ENCODE measurements at places on chromosomes 13 and 19.
A peak's percentile ranks its signal among the peaks of the same experiment; 100 is the strongest.

- no peak for DNase-seq
Measured at GRCh38 chr13:40064154-40065097, 409.0 kb downstream of the COG6 start.

- DNase-seq: no peak
Measured at GRCh38 chr19:4225885-4226284, 3.4 kb upstream of the EBI3 start.

DNA sequence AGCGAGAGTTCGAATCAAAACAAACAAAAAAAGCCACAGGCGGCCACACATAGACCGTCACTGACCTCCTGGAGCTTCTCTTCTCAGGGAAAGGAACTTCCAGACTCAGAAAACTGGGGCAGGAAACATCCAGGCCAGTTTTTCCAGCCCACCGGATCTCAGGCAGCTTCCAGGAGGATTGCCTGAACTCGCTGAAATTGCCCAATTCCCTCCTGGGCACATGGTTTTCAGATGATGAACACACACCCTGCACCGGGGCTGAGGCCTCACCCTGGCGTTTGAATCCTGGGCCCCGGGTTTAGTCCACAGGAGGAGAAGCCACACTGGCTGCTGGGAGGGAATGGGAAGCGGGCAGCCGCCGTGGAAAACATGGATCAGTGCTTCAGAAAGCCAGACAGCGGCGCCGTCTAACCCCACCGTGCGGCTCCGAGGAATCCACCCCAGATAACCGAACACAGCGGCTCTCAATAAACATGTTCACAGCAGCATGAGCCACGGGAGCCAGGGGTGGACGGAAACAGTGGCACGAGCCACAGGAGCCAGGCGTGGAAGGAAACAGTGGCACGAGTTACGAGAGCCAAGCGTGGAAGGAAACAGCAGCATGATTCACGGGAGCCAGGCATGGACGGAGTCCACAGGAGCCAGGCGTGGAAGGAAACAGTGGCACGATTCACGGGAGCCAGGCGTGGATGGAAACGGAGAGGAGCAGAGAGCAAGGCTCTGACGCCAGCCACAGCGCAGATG, 18.2 kb upstream of the PTBP1 start:
- no peak for DNase-seq

DNA sequence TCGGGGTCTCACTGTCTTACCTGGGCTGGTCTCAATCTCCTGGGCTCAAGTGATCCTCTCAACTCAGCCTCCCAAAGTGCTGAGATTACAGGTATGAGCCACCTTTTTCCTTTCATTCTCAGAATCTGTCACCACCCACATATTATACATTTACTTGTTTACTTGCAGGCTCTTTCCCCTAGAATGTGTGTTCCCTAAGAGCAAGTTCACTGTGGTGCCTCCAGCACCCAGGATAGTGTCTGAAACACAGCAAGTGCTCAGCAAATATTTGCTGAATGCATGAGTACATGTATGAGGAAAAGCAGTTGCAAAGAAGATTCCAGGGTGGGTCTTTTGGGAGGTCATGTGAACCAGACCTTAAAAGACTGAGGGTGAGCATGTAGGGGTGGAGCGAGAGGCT, 96.8 kb downstream of the RGCC start:
- DNase-seq: no peak

DNA sequence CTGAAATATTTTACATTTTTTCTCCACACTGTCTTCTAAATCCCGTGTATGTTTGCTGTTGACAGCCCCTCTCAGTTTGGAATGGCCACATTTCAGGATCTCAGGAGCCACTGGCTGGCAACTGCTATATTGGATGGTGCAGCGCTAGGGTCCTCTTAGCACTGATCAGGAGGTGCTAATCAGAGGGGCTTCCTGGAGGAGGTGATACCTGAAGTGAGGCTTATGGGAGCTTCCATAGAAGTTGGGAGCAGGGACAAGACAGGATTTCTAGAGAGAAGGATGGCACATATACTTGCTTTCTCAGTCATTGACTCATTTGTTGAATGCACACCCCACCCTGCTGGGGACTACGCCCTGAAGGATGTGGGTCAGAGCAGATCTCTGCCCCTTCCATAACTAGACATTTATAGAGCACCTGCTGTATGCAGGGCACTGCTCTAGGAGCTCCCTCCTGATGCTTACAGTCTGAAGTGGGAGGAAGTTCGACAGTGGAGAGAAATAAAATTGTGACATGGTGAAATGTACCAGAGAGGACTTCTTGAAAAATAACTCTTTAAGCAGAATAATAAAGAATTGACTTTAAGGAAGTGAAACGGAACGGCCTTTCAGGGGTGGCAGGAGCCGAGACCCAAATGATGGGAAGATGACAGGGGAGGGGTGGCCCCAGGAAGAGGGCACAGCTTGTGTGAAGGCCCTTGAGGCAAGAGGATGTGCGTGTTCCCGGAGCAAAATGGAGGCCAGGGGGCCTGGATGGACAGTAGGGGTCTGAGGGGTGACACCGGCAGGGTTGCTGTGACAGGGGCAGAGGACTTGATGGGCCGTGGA, 13.1 kb downstream of the AP2A1 start:
- no peak for DNase-seq

- DNase-seq: no peak
Measured at GRCh38 chr19:5697890-5698634, 8.0 kb downstream of the RPL36 start.

DNA sequence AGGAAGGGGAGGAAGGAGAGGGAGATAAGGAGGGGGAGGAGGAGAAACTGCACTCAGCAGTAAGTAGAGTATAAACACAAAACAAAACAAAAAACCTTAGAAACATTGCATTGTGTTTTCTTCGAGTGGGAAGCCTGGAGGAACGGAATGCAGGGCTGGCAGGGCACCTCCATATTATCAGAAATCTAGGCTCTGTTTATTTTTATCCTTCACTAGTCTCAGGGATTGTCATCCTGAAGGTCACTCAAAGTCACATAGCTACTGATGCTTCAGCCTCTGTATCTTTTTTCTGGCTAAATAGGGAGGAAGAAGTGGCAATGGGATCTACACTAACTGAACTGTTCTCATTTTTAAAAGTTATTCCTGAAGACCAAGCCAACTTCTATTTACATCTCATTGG, 467.8 kb downstream of the KCTD12 start:
- DNase-seq: no peak

DNA sequence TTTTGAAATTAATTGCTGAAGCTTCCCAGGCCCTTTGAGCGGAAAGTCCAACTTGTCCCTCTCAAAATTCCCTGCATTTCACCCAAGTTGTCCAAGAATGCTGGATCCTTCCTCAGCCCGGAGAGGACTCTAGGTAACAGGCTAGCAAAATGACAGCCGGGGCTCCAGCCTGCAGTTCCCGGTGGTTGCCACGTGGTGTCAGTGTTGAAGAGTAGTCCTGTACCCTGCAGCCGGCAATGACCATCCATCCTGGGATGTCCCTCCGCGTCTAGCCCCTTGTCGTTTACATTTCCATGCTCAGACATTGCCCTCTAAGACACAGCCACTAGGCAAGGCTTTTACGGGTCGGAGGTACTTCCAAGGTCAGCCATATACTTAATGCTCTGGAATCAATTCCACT, 31.4 kb upstream of the MTIF3 start:
- DNase-seq: no peak

DNA sequence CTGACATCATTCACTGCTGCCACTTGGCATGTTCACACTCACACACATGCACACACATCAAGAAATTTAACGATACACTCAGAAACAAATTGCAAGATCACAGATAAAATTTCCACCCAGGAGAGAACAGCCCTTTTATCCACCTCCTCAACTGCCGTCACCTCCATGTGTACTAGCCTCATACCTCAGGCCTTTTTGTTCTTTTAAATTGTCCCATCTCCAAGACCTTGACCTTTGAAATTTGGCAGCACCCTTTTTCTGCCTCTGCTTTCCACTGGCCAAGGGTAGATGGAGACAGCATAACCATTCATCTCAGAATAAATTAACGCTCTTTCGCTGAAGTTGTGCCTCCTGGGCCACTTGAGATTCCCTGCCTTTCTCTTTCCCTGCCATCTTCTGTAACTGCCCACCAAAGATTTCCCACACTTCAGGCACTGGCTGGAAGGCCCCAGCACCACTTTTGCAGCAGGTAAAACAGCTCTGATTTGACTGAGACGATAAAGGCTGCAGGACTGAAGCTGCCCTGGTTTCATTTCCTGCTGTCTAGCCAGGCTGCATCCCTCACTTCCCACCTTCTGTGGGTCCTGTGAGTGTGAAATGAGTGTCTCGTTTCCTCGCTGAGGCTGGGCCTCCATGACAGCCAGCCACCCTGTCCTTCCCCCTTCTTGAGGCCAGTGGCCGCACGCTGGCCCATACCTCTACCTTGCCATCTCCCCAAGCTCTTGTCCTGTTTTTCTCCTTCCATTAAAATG, 39.3 kb downstream of the MBNL2 start:
- no peak for DNase-seq

GRCh38 chr13:79810669-79811068, 329.7 kb downstream of the NDFIP2 start:
- DNase-seq: no peak

GRCh38 chr19:35592226-35592625, 6.3 kb downstream of the PMIS2 start:
- DNase-seq: no peak

GRCh38 chr19:11657307-11657706, 60.0 kb downstream of the ZNF627 start:
- no peak for DNase-seq

DNA sequence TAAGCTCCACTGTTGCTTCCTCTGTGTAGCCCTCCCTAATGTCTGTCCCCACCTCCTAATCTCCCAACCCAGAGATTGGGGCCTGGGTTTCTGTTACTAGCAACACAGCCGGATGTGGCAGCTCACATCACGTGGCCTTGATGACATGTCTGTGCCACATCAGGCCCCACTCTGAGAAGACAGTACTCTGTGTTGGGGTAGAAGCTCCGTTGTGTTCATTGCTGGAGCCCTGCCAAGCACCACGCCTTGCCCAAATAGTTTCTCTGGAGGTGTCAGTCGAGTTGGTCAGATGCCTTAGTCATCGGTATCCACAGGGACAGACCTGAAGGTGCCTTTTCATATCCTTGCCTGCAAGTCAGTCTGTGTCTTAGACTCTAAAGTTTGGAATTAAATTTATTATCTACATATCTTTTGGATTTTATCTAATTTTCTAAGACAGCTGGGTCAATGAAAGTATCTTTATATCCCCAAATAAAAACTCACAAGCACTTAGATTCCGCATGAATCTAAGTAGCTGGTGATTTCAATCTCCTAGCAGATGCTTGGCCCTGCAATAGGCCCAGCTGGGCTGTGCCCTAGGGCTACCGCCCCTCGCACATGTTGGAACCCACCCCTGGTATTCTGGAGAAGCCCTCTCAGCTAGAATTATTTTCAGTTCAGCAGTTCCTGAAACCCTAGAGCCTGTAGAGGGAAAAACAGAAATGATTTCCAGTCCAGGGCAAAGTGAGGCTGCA, 204.0 kb upstream of the TSHZ3 start:
- no peak for DNase-seq

GRCh38 chr13:86020351-86021002, 221.3 kb upstream of the SLITRK6 start:
- no peak for DNase-seq

GRCh38 chr19:36378625-36379509, at the start of gene ZFP14:
Gene ZFP14, minus strand, starts transcription at chr19:36379201. Its CDS starts 11,309 bp downstream, at chr19:36367892.
- peak; percentile 94 for DNase-seq

GRCh38 chr13:56909896-56910600, 230.7 kb upstream of the PRR20A start:
- no peak for DNase-seq

DNA sequence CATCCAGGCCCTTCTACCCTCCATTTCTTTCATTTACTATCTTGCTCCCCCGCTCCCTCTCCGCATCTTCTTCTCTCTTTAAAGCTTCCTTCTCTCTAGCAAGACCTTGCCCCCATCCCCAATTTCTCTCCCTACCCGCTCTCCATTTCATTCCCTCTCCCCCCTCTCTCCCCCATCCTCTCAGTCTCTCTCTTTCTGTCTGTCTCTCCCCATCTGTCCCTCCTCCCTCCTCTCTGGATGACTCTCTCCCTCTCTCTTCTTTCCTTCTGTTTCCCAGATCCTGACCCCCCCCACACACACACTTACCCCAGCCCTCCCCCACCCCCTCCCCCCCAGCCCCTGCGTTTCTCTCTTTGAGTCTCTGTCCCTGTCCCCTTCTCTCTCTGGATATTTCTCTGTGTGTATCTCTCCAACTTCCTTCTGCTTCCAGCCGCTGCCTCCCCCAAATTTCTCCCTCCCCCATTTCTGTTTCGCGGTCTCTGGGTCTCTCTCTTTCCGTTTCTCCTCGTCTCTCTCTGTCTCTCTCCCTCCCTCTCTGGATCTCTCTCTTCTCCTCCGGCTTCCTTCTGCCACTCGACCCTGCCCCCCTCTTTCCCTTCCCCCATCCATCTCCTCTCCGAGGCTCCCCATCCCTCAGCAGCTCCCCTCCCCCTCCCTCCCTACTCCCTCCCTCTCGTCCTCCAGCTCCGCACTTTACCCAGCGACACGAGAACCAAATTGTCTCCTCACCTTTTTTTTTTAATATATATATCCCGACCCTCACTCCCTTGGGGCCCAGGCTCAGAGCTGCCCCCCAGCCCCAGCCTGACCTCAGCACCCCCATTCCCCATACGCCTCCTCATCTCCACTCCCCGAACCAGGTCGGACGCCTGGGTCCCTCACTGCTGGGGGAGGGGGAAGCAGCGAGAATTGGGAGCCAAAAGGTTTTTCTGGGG, 3.6 kb upstream of the CACNG8 start:
- DNase-seq: no peak

DNA sequence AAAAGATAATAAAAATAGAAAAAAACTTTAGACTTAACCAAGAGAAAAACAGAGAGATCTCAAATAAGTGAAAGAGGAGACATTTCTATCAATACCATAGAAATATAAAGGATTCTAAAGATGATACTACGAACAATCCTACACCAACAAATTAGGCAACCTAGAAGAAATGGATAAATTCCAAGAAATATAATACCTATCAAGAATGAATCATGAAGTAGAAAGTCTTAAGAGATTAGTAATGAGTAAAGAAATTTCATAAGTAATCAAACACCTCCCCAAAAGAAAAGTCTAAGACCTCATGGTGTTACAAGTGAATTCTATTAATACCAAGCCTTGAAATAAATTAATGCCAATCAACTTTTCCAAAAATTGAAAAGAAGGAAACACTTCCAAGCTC, 1584.5 kb upstream of the MIR17HG start:
- DNase-seq: no peak

DNA sequence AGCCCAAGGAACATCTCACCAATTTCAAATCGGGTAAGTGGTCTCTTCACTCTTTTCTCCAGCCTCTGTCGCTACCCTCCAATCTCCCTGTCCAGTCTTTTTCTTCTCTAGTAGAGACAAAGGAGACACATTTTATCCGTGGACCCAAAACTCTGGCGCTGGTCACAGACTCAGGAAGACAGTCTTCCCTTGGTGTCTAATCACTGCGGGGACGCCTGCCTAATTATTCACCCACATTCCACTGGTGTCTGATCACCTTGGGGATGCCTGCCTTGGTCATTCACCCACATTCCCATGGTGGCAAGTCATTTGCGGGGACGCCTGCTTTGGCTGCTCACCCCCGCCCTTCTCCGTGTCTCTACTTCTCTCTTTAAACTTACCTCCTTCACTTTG, 13.8 kb upstream of the OR10H1 start:
- DNase-seq: no peak

GRCh38 chr13:94251831-94252608, 227.5 kb downstream of the DCT start:
- DNase-seq: no peak

GRCh38 chr13:34722922-34723321, 219.1 kb upstream of the NBEA start:
- DNase-seq: no peak

GRCh38 chr13:76016799-76017400, 380.8 kb downstream of the LMO7 start:
- DNase-seq: no peak
